ENCODE measurements at places on chromosomes 5 and 9.

DNA sequence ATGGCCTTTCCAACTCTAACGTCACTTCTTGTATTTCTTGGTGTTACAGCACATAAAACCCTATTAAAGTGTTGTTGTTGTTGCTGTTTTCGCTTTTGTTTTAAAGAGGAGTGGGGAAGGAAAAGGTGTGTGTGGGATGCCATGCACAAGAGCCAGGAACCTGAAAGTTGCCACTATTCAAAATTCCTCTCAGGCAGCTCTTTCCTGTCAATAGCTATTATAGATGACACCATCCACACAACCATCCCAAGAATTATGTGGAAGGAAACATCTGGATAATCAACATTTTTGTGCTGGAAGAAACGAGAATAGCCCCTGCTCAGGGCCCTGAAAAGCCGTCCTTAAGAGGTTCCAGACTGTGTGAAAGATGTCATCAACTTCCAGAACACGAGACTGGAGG lies 79.3 kb downstream of the SHB start:
- no peak for DNase-seq

DNA sequence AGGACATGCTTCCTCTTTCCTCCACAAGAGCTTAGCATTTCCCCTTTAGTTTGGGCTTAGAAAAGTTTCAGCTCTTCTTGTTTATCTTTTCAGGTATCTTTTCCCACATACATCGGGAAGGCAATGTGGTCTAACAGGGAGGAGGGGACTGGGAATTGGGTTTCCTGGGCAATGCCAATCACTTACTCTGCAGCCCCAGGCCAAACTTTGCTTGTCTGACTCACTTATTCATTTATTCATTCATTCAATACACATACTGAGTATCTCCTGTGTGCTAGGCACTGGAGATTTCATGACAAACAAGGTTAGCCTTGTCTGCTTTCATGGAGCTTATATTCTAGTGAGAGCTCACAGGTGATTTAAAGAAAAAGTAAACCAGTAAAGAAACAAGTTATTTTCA lies 10.7 kb upstream of the POU4F3 start:
- DNase-seq: no peak

GRCh38 chr5:7250611-7251010 lies 145.3 kb upstream of the ADCY2 start:
- no peak for DNase-seq

- no peak for DNase-seq
Observed at GRCh38 chr5:92923885-92924284, 657.1 kb downstream of the NR2F1-AS1 start.

GRCh38 chr5:79697222-79698170 lies 7.9 kb downstream of the CMYA5 start:
- DNase-seq: no peak

GRCh38 chr9:27379311-27380251 lies 82.6 kb upstream of the EQTN start:
- no peak for DNase-seq

GRCh38 chr9:117164512-117164911 lies 250.3 kb downstream of the ASTN2 start:
- no peak for DNase-seq

DNA sequence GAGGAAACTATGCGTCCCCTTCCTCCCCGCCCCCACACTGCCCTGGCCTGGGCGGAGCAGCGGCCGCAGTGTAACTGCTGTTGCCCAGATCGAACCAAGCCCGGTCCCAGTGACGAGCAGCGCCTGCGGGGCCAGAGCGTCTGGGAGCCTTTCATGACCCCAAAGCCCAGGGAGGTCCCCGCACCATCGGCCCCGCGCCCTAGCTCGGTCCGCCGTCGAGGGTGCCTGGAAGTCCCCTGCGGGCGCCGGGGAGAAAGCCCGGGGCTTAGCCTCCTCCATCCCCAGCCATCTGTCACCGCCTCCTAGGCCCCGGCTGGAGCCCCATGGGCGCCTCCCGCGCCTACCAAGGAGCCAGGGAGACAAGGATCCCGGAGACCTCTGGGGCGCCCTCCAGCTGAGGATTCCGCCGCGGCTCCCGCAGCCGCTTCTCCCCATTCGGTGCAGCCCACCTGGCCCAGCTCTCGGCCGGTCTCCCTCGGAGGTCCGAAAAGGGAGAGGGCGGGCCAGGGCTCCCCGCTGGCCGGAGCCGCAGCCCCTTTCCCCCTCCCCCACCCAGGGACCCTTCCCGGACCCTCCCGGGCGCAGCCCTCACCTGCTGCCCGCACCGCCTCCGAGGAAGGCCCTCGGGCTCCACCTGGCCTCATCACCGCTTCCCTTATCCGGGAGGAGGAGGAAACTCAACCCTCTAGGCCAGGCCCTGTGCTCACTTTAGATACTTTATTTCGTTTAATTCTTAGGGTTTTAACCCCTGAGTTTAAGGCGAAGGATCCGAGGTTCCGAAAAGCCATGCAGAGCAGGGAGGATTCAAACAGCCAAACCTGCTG lies 45.6 kb downstream of the APTX start:
- no peak for DNase-seq

DNA sequence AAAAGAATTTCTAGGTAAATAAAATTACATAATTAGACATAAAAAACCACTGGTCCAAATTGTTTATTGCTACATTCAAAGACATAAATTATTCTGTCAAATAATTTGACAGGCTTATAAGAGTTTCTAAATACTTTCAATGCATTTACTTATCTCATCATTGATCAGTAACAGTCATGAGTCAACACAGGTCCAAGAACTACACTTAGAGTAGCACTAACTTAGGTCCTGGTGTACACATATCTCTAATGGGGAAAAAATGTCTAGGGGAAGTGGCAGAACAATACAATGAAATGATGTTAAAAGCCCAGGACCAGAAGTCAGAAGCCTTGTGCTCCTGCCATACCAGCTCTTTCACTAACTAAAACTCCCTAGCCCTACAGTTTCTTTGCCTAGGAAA lies 96.5 kb upstream of the SLCO6A1 start:
- DNase-seq: no peak

- DNase-seq: no peak
Observed at GRCh38 chr5:134432174-134432573, 20.5 kb upstream of the CDKN2AIPNL start.

GRCh38 chr9:77807281-77807683 lies 159.2 kb upstream of the GNA14 start:
- no peak for DNase-seq

DNA sequence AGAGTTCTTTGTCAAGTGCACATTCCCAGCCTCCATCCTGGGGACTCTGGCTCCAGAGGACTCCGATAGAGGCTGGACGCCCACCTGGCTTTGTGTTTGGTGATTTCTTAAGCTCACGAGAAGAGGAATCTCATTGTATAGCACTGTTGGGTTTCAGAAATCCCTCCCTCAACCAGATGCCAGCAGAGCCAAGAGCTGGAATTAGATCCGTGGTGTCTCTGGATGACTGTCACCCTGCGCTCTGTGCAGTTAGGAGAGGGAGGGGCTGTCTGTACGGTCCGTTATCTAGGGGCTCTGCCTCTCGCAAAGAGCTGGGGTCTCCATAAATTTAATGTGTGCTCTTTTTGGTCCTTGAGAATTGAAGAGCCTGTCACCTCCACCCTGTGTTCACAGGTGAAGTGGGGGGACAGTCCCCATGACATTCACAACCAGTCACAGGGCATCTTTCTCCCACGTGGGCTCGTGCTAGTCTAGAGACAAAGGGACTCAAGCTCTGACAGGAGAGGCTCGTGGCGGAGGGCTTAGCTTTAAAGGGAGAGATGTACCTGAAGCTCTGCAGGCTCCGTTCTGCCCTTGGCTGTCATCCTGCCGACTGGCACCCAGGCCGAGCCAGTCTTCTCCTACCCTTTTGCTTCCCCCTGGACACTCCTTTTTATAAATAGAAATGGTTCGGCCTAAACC lies 41.4 kb downstream of the FAM78A start:
- no peak for DNase-seq

- DNase-seq: no peak
Observed at GRCh38 chr5:2029206-2029605, 146.5 kb upstream of the IRX4 start.

GRCh38 chr5:139295346-139296057 lies 2.0 kb downstream of the MATR3 start:
- DNase-seq: no peak

DNA sequence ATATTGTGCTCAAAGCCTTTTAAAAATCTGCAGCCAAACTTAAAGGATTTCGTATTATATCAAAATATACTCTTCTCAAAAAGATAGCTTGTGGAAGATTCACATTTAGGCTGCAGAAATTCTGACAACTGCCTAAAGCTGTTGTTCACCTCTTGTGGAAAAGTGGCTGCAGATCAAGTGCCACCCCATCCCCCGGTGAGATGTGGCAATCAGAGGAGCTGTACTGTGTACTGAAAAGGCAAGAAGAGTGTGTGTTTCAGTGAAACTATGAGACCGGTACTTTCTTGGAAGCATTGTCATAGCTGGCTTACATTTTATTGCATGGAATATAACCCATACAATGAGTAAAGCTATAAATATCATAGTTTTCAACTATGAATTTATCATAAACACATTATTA lies 64.3 kb downstream of the CDH18 start:
- DNase-seq: no peak

DNA sequence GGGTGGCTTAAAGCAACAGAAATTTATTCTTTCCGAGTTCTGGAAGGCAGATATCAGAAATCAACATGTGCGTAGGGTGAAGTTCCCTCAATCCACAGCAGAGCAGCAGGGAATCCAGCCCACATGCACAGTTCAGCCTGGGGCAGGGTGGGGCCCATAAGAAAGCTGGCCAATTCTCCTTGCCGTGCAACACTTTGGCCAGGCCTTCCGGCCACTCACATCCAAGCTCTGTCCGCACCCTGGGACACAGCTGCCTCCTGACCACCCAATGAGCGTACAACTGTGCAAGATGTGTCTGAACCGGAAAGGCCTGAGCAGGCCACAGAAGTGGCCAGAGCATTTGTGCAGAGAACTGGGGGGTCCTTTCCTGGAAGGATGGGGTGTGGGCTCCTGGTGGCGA lies 274.9 kb downstream of the GADD45G start:
- no peak for DNase-seq

DNA sequence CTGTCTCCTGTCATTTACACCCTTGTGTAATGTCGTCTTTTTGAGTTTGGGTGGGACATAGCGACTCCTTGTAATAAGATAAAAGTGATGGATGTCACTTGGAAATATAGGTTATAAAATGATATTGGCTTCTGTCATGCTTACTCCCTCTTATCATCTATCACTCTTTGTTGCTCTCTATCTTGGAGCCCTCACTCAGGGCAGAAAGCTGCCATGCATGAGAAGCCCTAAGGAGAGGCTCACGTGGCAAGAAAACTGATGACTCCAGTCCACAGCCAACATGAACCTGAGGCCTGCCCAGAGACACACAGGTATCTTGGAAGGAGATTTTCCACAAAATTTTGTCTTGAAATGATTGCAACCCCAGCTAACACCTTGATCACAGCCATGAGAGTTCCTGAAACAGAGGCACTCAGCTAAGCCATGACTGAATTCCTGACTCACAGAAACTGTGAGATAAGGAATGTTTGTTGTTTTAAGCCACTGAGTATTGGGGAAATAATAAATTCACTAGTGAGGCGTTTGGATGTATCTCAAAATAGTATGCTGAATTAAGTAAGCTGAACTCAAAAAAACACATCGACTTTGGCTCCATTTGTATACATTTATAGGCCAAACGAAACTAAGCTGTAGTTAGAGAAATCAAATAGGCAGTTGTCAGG lies 216.7 kb downstream of the CDH18 start:
- DNase-seq: no peak

- DNase-seq: peak; percentile 87
Observed at GRCh38 chr5:140690941-140691924, at the start of the genes HARS1 and HARS2. TSS of gene HARS1 (minus strand) at chr5:140691370. CDS start at chr5:140691304, 66 bp downstream. TSS of gene HARS2 (plus strand) at chr5:140691455. CDS start at chr5:140691649, 194 bp downstream.

DNA sequence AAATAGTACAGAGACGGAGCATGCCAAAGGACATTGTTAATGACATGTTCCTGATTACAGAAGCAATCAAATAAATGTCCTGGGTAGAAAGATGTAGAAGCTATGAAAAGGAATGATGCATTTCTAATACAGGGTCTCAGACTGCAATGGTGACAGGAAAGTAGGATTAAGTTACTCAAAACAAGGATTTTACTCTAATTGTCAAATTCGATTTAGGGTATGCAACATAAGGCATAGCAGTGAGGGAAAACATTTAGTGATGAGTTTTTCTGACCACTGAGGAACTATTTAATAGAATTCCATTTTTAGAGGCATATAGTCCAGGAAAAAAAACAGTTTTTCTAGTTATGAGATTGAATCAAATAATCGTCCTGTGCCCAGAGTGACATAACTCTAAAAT lies 715.1 kb upstream of the ACO1 start:
- no peak for DNase-seq

GRCh38 chr5:41270423-41271251 lies 57.3 kb upstream of the C6 start:
- peak; percentile 60 for DNase-seq
